ENCODE measurements at places on chromosomes 5 and 9. TPM values are rescaled to one million over a fixed set of nuclear protein-coding genes. Genes with fewer than 3 reads are reported as not detected.

DNA sequence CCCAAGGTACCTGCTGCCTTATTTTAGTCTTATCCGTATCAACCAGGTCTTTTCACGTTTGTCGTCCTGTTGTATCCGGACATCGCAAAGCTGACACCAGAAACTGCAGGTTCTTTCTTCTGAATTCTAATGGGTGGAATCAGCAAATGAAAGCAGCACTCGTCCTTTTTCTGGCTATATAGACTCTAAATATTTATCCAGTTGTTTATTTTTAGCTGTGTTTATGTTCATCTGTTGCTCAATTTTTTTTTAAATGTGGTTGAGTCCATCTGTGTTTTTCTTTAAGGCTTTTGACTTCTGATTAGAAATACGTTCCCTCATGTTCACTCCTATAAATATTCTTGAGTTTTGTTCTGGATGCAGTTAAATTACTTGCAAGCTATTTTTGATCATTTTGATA lies 831.7 kb downstream of the MTRR start:
- DNase-seq = no peak

- DNase-seq = no peak
Observed at GRCh38 chr9:97447001-97447400, 35.1 kb downstream of the TDRD7 start.

DNA sequence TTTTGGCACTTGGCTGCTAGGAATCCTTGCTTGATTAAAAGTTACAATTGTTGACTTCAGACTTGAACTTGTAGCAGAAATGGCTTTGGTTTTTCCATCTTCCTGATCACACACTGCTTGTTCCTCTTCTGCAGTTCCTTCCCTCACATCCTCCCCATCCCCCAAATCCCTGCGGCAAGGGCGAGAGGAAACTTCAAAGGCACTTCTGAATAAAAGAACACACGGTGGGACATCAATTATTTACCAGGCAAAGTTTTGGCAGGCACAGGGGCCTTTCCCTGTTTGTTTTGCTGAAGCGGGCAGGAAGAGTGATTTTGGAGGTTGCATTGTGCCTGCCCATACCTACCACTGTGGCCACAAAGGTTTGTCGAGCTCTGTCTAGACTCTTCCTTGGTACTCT lies 260.9 kb downstream of the KIF4B start:
- DNase-seq = no peak

DNA sequence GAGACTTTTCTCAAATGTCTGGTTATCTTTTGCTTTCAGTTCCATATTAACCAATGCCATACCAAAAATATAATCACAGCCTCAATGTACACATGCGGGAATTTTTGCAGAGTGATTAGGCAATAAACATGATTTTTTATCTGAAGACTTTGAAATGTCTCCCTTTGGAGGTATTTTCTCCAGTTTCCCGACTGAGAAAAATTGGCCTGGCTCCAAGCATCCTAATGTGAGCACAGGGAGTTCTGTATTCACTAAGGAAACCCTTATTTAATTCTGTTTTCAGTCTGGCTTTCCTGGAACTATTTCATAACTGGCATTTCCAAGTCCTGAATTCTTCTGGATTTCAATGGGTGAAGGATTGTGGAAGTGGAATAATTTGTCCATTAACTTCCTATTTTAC lies 8.5 kb downstream of the HCN1 start:
- DNase-seq = no peak

GRCh38 chr9:122347348-122348287 lies 23.2 kb upstream of the PTGS1 start:
- DNase-seq = peak; percentile 36

NR4A3 gene
- total RNA-seq = not detected

KIF24 gene
- 2.8 TPM for total RNA-seq

GRCh38 chr9:34647651-34648050 lies 1.2 kb downstream of the GALT start:
- no peak for DNase-seq

- no peak for DNase-seq
Observed at GRCh38 chr9:4499917-4500316, 9.6 kb downstream of the SLC1A1 start.

DNA sequence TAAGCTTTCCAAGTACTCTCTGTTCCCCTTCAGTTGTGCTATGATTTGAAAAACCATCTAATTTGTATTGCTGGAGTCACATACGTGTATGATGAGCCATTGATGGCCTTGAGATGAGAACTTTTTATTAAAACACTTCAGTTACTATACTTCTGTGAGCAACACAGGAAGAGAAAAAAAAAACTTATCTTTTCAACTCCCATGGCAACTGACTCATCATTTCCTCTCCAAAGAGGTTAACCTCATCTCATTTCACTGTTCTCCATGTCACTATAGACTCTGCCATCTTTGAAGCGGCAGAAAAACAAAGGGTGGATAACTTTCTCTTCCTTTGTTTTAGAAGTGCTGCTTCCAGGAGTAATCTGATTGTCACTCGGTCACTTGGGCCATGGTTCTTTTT lies 104.3 kb upstream of the PCSK1 start:
- DNase-seq = no peak

IER5L gene
- 3.3 TPM for total RNA-seq
